ENCODE measurements at places on chromosomes 1 and 21.

- no peak for DNase-seq
Observed at GRCh38 chr1:150760013-150760412, 5.6 kb downstream of the CTSS start.

DNA sequence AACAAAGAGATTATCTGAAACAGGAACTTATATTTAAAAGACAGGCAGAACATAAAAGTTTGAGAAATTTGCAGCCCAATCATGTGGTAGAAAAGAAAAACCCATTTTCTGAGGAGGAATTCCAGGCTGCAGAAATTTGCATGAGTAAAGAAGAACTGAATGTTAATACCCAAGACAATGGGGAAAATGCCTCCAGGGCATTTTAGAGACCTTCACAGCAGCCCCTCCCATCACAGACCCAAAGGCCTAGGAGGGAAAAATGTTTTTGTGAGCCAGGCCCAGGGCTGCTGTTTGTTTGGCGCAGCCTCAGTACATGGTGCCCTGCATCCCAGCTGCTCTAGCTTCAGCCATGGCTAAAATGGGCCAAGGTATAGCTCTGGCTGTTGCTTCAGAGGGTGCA, 554.3 kb upstream of the CHRM3 start:
- DNase-seq: no peak

DNA sequence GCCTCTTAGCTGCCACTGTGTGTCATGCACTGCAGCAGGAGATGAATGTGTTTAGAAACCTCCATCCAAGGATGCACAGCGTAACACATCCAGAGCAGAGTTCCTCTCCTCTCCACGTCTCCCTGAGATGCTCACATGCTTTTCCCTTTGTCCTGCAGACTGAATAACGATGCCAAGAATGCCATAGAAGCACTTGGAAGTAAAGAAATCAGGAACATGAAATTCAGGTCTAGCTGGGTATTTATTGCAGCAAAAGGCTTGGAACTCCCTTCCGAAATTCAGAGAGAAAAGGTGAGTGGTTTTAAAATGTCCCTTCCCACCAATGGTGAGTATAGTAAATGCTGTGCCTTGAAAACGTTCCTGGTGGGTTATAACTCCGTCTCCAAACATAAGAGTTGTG, 13.4 kb upstream of the MX2 start:
- no peak for DNase-seq

DNA sequence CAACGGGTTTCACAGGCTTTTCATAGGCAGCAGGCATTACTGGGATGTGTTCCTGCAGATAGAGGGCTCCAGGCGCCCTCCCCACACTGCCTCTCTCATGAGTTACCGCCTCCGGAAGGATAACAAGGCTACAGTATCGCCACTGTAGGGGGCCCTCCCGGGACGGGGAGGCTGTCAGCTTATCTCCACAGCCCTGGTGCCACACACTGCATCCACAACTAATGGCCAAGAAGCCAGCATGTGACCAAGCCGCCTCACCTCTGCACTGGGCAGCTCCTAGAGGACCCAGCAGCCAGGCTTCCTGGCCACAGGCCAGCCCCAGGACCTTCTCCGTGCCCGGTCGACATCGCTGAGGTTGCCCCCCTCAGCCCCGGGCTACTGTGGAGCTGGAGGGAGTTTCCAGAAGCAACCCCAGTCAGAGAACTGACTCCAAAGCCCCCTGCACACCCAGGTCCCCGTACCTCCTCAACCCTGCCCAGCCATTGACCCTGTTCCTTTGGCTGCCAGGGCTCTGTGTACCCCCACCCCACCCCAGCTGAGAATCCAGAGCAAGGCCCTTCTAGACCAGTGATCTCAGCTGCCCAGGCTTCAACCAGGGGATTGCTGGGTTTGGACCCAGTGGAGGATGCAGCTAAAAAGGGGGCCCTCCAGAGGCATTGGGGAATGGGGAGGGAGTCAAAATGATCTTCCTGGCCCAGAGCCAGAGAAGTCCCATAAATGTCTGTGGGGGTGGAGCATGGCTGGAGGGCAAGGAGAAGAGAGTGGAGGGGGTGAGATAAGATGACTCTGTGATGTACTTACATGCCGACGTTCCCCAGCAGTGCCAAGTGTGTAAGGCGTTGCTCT, 45.0 kb downstream of the NEK2 start:
- no peak for DNase-seq

DNA sequence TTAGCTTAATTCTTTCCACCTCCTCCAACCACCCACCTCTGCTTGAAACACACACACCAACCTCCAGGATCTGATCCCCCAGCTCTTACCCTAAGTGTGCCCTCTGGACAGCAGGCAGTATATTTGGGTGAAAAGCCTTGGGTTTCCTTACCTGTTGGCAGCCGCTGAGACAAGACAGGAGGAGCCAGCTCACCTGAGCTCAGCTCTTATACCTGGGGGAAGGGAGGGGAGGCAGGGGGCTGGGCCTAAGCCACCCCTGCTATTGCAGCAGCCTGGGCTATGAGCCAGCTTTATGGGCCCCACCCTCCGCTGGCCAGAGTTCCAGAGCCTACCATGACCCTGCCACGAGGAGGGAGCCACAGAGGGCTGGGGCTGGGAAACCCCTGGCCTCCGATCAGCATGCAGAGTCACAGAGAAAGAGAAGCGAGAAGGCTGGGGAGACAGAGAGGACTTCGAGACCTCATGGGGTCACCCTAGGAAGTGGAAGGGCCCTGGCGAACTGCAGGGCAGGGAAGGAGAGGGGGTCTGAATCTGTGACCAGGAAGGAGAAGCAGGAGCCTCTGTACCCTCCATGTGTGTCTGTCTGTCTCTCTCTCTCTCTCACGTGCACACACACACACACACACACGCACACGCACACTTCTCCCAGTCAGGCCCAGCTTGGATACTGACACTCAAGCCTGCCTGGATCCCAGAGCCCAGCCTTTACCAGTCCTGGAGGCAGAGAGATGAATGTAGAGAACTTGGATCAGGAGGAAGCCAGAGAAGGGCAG, at the start of gene S100A14:
Gene S100A14 (minus strand): TSS at position 182 of the 773 bp plus-strand sequence. CDS start 467 bp downstream, outside the sequence.
- no peak for DNase-seq

- DNase-seq: no peak
Observed at GRCh38 chr21:42568866-42569731, 55.4 kb downstream of the SLC37A1 start.

DNA sequence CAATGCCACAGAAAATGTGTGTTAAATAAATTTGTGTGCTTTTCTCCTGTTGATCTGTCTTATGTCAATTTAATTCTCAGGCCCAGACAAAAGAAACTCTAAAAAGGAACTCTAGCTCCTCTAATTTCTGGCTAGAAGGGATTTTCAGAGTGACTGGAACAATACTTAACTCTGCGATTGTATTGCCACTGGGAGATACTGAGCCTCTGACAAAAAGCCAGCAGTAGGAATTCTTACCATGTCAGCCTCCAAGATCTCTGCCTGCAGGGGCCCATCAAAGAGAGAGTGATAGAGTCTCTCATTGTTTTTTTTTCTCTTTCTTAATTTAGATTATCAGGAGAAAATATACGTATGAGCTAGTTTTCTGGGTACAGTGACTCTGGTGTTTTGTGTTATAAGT, 1165.7 kb downstream of the BRINP3 start:
- no peak for DNase-seq

- DNase-seq: no peak
Observed at GRCh38 chr21:23247334-23247733, 2249.1 kb downstream of the NCAM2 start.

DNA sequence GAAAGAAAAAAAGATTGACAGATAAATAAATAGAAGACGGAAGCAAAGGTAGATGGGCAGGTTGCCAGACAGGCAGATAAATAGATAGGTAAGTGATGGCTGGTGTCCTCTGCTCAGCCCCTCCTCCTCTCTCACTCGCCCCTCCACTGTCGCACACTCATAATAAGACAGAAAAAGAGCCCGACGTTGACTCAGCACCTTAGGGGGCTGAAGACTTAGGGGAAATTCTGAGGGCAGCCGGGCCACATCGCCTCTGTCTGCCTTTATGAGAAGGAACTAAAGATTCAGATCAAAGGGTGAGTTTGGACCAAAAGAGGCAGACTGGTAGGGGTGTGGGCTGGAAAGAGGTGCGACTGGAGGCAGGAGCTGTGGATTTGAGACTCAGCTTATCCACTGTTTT, 158.1 kb upstream of the IGSF21 start:
- no peak for DNase-seq

DNA sequence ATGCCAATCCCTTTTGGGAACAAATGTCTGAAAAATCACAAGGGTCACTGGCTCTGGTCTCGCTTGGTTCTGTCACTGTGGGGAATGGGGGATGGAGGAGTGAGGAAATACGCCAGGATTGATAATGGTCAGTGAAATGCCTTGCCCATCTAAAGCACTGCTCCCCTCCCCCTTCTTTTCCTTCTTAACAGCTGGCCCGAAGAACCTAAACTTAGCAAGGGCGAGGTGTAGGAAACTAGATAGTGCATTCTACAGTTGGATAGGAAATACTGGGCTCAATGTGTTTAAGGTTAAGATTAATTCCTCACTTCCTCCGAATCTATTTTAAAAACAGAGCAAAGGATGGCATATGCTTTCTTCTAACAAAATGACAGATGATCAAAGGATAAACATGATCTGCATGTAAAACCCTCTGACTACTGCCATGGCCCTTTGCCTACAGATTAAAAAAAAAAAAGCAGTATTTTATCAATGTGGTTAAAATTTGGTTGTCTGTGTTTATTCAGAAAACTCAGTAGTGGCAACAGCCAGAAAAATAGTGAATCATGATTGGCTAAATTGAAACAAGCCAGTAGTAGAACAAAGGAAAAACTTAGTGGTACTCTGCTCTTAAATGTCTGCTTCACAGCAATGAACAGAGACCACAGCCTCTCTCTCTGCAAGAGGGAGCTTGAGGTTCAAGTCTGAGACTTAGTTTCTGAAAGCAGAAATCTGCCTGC, 86.1 kb upstream of the VAV3 start:
- no peak for DNase-seq
